ENCODE measurements at places on chromosomes 5 and 9. TPM values are rescaled to one million over a fixed set of nuclear protein-coding genes. Genes with fewer than 3 reads are reported as not detected.

The TMEM252 gene
- total RNA-seq = 111 TPM

DNA sequence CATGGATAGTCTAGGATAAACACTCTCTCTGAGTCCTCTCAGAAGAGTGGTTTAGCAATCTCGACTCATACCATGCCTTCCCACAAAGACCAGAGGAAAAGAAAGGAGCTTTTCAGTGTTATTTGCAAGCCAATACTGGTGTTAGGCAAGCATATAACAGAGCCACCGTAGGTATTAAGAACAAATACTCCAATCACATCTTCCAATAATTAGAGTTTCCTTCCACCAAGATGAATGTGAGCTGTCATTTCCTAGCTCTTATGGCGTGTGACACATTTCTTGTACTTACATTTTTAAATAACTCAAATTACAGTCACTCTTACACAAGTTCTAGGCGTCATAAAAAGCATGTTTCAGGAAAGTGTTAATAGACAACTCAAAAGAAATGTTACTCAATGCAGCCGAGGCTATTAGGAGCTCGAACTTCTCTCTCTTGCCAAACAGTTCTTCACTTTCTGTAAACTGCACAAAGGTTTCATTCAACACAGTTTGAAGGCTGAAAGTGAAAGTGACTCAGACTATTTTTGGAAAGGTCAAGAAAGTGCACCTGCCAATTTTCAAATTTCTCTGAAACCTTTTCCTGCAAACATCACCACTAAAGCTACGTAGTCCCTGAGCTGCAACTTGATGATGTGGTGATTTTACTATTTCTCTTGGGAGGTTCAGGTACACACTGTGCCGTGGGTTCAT lies 153.8 kb downstream of the AUH start:
- peak overlapping the region; percentile 21 for H3K4me3 ChIP-seq
- H3K27ac ChIP-seq = peak overlapping the region; percentile 79
- H3K36me3 ChIP-seq = no peaks in the 10 kb centered on the region
- no peaks in the 10 kb centered on the region for H3K4me1 ChIP-seq
- DNase-seq = no peak
- H3K27me3 ChIP-seq = no peaks in the 10 kb centered on the region

GRCh38 chr5:930866-931265 lies 38.2 kb downstream of the TRIP13 start:
- H3K4me3 ChIP-seq = no peak overlapping the region
- H3K27me3 ChIP-seq = peaks cover 3% of the 10 kb centered on the region
- no peak overlapping the region for H3K27ac ChIP-seq
- peaks cover 6% of the 10 kb centered on the region for H3K4me1 ChIP-seq
- H3K36me3 ChIP-seq = no peaks in the 10 kb centered on the region

GRCh38 chr5:136655468-136655867 lies 290.1 kb upstream of the TRPC7 start:
- H3K4me3 ChIP-seq = no peak overlapping the region
- no peaks in the 10 kb centered on the region for H3K36me3 ChIP-seq
- DNase-seq = no peak
- H3K4me1 ChIP-seq = no peaks in the 10 kb centered on the region

DNA sequence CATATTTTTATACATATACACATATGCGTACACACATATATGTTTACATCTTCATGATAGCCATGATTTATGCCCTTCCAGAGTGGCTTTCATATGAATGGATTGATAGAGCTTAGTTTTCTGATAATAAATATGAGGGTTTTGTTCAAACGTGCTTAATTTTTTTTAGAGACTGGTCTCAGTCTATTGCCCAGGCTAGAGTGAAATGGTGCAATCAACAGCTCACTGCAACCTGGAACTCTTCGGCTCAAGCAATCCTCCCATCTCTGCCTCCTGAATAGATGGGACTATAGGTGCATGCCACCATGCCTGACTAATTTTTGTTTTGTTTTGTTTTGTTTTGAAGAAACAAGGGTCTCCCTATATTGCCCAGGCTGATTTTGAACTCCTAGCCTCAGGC lies 48.6 kb upstream of the ZSWIM6 start:
- H3K27me3 ChIP-seq = no peaks in the 10 kb centered on the region
- H3K4me1 ChIP-seq = peaks cover 10% of the 10 kb centered on the region
- no peak for DNase-seq
- H3K4me3 ChIP-seq = no peak overlapping the region

The FYB1 gene
- 53.7 TPM for total RNA-seq

- H3K4me3 ChIP-seq = no peak overlapping the region
- H3K27ac ChIP-seq = no peak overlapping the region
- H3K27me3 ChIP-seq = no peaks in the 10 kb centered on the region
These were observed 49.2 kb downstream of the PCSK5 start for GRCh38 chr9:75939536-75940111.

- peaks cover 22% of the 10 kb centered on the region for H3K4me1 ChIP-seq
- H3K27me3 ChIP-seq = no peaks in the 10 kb centered on the region
- H3K36me3 ChIP-seq = peaks cover 4% of the 10 kb centered on the region
- DNase-seq = no peak
- no peak overlapping the region for H3K4me3 ChIP-seq
These were observed 60.6 kb downstream of the SHB start for GRCh38 chr9:38008168-38009034.

- no peak overlapping the region for H3K4me3 ChIP-seq
- H3K36me3 ChIP-seq = no peaks in the 10 kb centered on the region
- DNase-seq = no peak
- H3K27me3 ChIP-seq = no peaks in the 10 kb centered on the region
These were observed 7.6 kb upstream of the PRRC2B start for GRCh38 chr9:131386281-131386680.

The KIF4B gene
- not detected for total RNA-seq

- peak overlapping the region; percentile 58 for H3K27ac ChIP-seq
- H3K4me3 ChIP-seq = no peak overlapping the region
- H3K36me3 ChIP-seq = peaks cover 3% of the 10 kb centered on the region
- no peaks in the 10 kb centered on the region for H3K4me1 ChIP-seq
These were observed 22.8 kb downstream of the ACER2 start for GRCh38 chr9:19431361-19432171.

- H3K27ac ChIP-seq = no peak overlapping the region
- no peaks in the 10 kb centered on the region for H3K36me3 ChIP-seq
- no peaks in the 10 kb centered on the region for H3K4me1 ChIP-seq
These were observed 35.1 kb downstream of the TGFBI start for GRCh38 chr5:136063778-136064465.

GRCh38 chr9:93826905-93827544 lies 128.1 kb downstream of the BARX1 start:
- no peak overlapping the region for H3K27ac ChIP-seq
- H3K4me1 ChIP-seq = no peaks in the 10 kb centered on the region
- no peak overlapping the region for H3K4me3 ChIP-seq
- H3K27me3 ChIP-seq = no peaks in the 10 kb centered on the region
- no peaks in the 10 kb centered on the region for H3K36me3 ChIP-seq

- no peaks in the 10 kb centered on the region for H3K36me3 ChIP-seq
- no peak overlapping the region for H3K27ac ChIP-seq
- H3K4me3 ChIP-seq = no peak overlapping the region
- DNase-seq = no peak
- H3K4me1 ChIP-seq = no peaks in the 10 kb centered on the region
These were observed 26.8 kb upstream of the ADAMTSL1 start for GRCh38 chr9:18447131-18447530.

GRCh38 chr9:89751079-89751825 lies 146.4 kb downstream of the GADD45G start:
- no peak overlapping the region for H3K27ac ChIP-seq
- no peaks in the 10 kb centered on the region for H3K4me1 ChIP-seq
- no peak for DNase-seq
- no peaks in the 10 kb centered on the region for H3K36me3 ChIP-seq
